ENCODE measurements at places on chromosomes 12 and 14.

GRCh38 chr12:97003276-97003675, 96.2 kb downstream of the NEDD1 start:
- DNase-seq, result no peak

- no peak for DNase-seq
These were observed 54.8 kb downstream of the GOLGA5 start for GRCh38 chr14:92848887-92849286.

DNA sequence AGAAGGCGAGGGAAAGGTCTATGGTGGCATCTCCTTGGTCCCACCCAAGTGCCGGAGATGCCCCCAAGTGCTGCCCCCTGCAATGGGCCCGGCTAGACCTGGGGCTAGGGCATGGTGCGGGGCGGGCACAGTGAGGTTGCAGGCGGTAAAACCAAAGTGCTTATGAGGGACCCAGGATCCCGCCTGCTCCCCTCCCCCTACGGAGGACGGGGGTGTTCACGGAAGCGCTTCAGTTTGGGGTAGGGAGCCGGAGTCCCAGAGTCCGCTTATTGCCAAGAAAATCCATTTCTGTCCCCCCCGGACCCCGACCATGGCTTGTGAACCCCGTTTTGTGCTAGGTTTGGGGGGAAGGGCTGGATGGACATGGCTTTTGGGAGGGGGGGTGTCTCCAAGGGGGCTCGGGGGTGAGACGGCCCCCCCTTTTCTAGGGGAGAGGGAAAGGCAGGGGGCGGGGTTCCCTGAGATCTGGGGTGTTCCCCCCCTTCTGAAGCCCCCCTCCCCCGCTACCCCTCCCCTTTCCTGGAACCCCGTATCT, 5.4 kb upstream of the GPR84 start:
- DNase-seq, result no peak

- no peak for DNase-seq
These were observed 430.0 kb downstream of the ETNK1 start for GRCh38 chr12:23055004-23055403.

DNA sequence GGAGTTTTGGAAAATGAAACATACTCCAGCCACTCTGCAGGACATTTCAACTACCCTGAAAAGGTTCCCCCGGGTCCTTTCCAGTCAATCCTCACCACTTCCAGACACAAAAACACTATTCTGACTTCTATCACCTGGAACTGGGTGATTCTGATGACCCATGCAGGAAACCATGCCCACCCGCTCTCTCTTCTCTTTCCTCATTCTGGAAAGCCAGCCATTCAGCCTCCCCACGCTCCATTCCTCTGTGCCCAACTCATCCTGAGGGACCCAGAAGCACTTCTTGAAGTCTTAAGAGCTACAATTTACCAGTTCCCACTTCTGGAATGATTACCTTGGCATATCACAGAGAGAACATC, 3.2 kb downstream of the CCDC88C start:
- no peak for DNase-seq

Data from GOT3 (cell line).